ENCODE measurements at places on chromosomes 7 and 10. TPM values are rescaled to one million over a fixed set of nuclear protein-coding genes. Genes with fewer than 3 reads are reported as not detected.

Gene ZNF316
- total RNA-seq = 4.8 TPM

Gene ZNF503
- total RNA-seq = 12.4 TPM

Gene ZNF736
- total RNA-seq = 3.2 TPM

Gene ADIRF
- 35.6 TPM for total RNA-seq

Gene AKR1E2
- 6.4 TPM for total RNA-seq

Gene SEMA4G
- 0.29 TPM for total RNA-seq

Gene PHKG1
- total RNA-seq = not detected

Gene VSIR
- total RNA-seq = 21.6 TPM

Gene OR2A42
- total RNA-seq = not detected

All from myometrial cell (primary cell).